Activated CD4-positive, alpha-beta T cell treated with anti-CD3 and anti-CD28 coated beads, Interleukin-2, amount 10 ng/mL, durations not matched to agents 7 days and 5 days (primary cell): ENCODE measurements at places on chromosomes 4 and X. TPM values are rescaled to one million over a fixed set of nuclear protein-coding genes. Genes with fewer than 3 reads are reported as not detected.

The H2BW2 gene
- total RNA-seq = not detected

The HSFX1 gene
- total RNA-seq = 0.89 TPM

The USP27X gene
- total RNA-seq = 2.1 TPM

The GAGE1 gene
- total RNA-seq = not detected

The ART3 gene
- total RNA-seq = not detected

The SCLT1 gene
- total RNA-seq = 36.9 TPM

The UGT8 gene
- 0.12 TPM for total RNA-seq

DNA sequence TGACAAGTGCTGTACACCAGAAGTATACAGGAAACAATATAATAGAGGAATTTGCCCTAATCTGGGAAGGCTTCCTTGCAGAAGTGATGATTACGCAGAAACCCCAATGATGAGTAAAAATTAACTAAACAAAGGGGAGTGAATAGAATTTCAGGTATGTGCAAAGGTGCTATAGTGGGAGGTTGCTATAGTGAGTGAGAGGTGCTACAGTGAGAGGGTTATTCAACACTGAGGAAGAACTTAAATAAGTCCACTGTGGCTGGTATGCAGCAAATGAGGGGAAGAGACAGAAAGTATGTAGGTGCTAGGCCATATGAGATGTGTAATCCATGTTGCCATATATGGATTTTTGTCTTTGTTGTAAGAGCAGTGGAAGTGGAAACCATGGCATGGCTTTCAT, 69.5 kb downstream of the TRIM2 start:
- peaks cover 7% of the 10 kb centered on the region for H3K4me1 ChIP-seq
- no peak overlapping the region for H3K4me3 ChIP-seq
- no peak overlapping the region for H3K27ac ChIP-seq
- no peaks in the 10 kb centered on the region for H3K27me3 ChIP-seq
- no peak for DNase-seq

GRCh38 chr4:38867478-38868058, at the start of gene FAM114A1:
Gene FAM114A1, plus strand, starts transcription at chr4:38867806. Its CDS starts 10,273 bp downstream, at chr4:38878079.
- H3K27me3 ChIP-seq = peaks cover 37% of the 10 kb centered on the region
- peaks cover 29% of the 10 kb centered on the region for H3K4me1 ChIP-seq
- no peak within 1 kb of the TSS for H3K27ac ChIP-seq

DNA sequence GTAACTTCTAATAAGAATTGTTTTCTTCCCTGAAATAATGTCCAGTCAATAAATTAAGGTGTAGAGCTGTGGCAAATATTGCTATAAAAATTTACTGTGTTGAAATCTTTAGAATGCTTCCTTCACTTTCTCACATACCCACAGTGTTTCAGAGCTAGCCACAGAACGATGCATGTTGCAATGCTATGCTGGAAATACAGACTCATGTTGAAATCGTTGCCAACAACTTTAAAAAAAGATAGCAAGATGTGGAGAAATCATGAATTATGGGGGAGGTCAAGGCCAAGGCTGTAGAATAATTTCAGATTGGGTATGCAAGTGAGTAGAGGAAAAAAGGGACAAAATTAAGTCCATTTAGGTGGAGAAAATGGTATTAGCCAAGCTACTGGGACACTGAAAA, 204.8 kb downstream of the VEGFC start:
- H3K4me3 ChIP-seq = no peak overlapping the region
- no peaks in the 10 kb centered on the region for H3K36me3 ChIP-seq
- no peak overlapping the region for H3K27ac ChIP-seq
- no peak for DNase-seq
- H3K4me1 ChIP-seq = no peaks in the 10 kb centered on the region

- no peaks in the 10 kb centered on the region for H3K36me3 ChIP-seq
- DNase-seq = no peak
- H3K4me1 ChIP-seq = peaks cover 6% of the 10 kb centered on the region
- H3K27me3 ChIP-seq = no peaks in the 10 kb centered on the region
- no peak overlapping the region for H3K4me3 ChIP-seq
- H3K27ac ChIP-seq = no peak overlapping the region
These were observed 644.7 kb upstream of the BOD1L1 start for GRCh38 chr4:14272206-14272605.

DNA sequence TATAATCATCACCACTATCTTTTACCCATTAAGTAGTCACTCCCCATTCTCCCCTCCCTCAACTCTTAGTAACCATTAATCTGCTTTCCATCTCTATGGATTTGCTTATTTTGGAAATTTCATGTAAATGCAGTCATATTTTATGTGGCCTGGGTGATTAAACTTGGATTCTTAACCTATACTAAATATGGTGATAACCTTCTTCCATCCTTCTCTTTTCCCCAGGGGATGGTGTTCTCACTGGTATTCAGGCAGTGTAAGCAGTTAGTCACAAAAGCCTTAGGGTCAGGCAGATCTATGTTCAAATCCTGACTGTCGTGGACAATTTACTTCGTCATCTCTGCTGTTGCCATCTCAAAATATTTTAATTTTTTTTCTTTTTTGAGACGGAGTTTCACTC, 29.6 kb downstream of the RAB40AL start:
- no peaks in the 10 kb centered on the region for H3K27me3 ChIP-seq
- H3K4me3 ChIP-seq = no peak overlapping the region
- H3K27ac ChIP-seq = no peak overlapping the region
- H3K4me1 ChIP-seq = no peaks in the 10 kb centered on the region
- no peaks in the 10 kb centered on the region for H3K36me3 ChIP-seq

- DNase-seq = no peak
- H3K36me3 ChIP-seq = no peaks in the 10 kb centered on the region
- H3K27me3 ChIP-seq = no peaks in the 10 kb centered on the region
These were observed 1343.8 kb upstream of the IGFBP7 start for GRCh38 chr4:58453956-58454355.

DNA sequence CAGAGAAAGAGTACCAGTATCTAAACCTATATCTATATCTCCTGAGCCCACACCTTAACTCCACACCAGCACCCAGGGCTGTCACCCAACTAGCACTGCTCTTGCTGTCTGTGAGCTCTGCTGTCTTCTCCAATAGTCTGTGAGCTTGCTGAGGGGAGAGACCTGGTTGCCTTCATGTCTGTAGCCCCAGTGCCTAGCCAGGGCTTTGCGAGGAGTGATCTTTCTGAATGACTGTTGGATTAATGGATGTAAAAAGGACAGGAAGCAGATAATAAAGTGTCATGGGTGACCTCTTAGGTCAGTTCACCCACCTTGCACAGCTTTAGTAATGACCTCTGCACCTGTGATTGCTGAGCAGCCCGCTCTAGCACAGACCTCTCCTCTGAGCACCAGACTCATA, 30.5 kb downstream of the CNGA2 start:
- H3K27me3 ChIP-seq = no peaks in the 10 kb centered on the region
- no peaks in the 10 kb centered on the region for H3K36me3 ChIP-seq
- H3K4me3 ChIP-seq = no peak overlapping the region
- DNase-seq = no peak
- no peaks in the 10 kb centered on the region for H3K4me1 ChIP-seq
- H3K27ac ChIP-seq = no peak overlapping the region

DNA sequence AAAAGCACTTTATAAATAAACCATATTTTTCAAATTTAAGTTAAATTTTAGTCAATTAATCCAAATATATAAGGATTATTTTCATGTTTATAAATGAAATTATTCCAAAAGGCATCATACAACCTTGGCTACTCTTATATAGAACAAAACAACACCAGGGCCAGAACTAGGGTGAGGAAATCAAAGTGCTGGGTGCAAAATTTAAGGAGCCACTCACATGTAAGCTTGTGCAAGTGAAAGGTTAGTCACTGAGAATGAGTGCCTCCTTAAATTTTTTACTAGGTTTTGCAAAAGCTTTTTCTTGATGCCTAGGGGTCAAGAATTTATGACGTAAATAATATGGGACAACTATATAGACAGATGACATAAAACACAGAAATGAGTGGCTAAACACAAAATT, 83.4 kb upstream of the COX18 start:
- H3K27me3 ChIP-seq = no peaks in the 10 kb centered on the region
- H3K27ac ChIP-seq = no peak overlapping the region
- DNase-seq = no peak
- no peaks in the 10 kb centered on the region for H3K4me1 ChIP-seq
- H3K36me3 ChIP-seq = peaks cover 47% of the 10 kb centered on the region
- H3K4me3 ChIP-seq = no peak overlapping the region
